Stimulated activated CD4-positive, alpha-beta T cell treated with anti-CD3 and anti-CD28 coated beads, Interleukin-4, amount 100 ng/mL, for 4 hours (primary cell): ENCODE measurements at places on chromosomes 2 and 18.

GRCh38 chr2:56325661-56326345, 142.0 kb downstream of the CCDC85A start:
- DNase-seq = no peak

DNA sequence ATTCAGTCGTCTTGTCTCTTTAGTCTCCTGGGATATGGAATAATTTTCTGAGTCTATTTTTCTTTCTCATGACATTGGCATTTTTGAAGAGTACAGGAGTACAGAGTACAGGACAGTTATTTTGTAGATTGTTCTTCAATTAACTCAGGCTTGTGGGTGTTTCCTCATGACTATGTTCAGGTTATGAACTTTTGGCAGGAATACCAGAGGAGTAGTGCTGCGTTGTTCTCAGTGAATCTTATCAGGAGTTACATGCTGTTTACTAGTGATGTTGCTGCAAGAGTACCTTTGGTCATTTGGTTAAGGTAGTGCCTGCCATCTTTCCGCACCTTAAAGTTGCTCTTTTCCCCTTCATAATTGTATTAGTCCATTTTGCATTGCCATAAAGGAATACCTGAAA, 41.3 kb upstream of the AGFG1 start:
- no peak for DNase-seq

- DNase-seq = no peak
These were observed 26.1 kb upstream of the SYT4 start for GRCh38 chr18:43303376-43303775.

GRCh38 chr18:54926593-54927325, 32.5 kb downstream of the CCDC68 start:
- DNase-seq = no peak

- DNase-seq = no peak
These were observed 52.5 kb downstream of the AQP4 start for GRCh38 chr18:26813043-26813442.

DNA sequence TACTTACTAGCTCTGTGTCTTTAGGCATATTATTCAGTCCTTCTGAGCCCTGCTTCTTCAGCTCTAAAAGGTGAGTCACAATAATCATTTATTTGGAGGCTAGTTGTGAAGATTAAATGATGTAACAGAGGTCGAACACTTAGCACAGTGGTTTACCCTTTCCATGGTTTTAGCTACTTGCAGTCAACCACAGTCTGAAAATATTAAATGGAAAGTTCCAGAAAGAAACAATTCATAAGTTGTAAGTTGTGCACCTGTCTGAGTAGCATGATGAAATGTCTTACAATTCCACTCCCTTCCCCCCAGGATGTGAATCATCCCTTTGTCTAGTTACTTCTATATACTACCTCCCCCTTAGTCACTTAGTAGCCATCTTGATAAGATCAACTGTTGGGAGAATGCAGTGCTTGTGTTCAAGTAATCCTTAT, 217.6 kb upstream of the THUMPD2 start:
- DNase-seq = no peak

- DNase-seq = no peak
These were observed 158.4 kb downstream of the BCL2 start for GRCh38 chr18:63161032-63161760.

DNA sequence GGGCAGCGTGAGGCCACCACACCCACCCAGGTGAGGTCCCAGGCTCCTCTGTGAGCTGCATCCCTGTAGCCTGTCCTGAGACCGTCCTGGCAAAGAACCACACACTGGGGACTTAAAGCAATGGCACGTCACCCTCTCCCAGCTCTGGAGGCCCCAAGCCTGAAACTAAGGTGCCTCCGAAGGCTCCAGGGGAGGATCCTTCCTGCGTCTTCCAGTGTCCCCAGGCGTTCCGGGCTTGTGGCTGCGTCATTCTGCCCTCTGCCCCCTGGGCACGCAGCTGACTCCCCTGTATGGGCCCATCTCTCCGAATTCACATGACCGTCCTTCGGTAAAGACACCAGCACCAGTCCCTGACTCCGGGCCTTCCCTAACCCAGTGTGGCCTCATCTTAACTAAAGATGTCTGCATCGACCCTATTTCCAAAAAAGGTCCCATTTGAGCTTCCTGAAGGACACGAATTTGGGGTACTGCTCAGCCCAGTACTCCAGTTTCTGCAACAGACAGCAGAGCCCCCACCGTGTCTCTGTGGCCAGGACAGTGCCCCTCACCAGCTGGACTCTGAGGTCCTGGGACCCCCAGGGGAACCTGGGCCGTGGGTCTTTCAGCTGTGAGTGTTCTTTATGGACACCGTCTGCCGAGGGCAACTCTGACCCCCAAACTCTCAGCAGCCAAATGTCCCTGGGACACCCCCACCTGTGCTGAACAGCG, 75.2 kb upstream of the CTDP1 start:
- DNase-seq = no peak

DNA sequence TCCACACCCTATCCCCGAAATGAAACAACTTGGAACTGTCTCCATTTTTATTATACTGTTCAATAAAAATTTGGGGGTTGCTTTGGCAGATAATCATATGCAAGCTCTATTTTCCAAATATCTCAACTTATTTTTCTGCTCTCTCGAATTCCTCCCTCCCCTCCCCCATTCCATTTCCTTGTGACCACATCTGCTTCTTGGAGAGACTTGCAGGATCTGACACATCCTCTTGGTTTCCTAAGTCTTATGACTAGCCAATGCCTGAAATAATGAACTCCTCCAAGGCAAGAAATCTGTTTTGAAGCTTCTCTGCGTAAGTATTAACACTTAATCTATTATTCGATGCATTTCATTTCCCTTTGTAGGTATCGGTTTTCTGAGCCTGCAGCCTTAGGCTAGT, 16.1 kb downstream of the TGIF1 start:
- DNase-seq = no peak

DNA sequence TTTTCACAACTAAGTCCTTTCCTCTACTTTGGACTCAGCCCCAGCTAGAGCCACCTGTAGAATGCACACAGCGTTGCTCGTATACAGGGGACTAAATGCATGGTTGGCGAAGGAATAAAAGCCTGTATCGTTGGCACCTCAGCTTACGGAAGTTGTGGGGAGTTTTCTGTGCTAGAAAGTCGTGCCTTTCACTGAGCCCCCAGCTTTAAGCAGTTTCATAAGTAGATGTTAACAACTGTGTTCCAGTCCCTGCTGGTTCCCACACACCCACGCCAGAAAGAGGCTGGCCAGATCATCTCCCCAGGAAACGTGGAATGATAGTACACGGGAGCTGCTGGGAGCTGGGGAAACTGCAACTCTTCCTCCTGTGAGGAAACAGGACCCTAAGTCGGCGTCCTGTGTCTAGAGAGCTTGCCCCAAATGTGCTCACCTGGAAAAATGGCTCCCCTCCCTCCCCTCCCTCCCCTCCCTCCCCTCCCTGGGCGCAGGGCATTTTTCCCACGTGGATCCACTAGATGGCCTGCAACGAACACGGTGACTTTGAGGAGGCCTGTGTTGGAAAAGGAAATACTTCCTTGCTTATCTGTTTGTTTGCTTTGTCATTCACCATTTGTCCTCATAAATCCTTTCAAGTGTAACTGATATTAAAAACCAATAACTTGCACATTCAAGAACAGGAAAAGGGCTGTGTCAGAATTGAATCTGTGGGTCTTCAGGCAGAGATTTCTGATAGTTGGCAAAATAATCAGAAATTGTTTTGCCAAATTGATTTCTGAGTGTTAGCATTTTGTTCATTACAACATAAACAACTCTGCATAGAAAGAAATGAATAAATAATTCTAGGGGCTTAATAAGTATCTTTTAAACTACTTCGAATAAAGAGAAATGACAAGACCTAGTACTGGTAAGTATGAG, 43.9 kb upstream of the RFX8 start:
- DNase-seq = no peak

DNA sequence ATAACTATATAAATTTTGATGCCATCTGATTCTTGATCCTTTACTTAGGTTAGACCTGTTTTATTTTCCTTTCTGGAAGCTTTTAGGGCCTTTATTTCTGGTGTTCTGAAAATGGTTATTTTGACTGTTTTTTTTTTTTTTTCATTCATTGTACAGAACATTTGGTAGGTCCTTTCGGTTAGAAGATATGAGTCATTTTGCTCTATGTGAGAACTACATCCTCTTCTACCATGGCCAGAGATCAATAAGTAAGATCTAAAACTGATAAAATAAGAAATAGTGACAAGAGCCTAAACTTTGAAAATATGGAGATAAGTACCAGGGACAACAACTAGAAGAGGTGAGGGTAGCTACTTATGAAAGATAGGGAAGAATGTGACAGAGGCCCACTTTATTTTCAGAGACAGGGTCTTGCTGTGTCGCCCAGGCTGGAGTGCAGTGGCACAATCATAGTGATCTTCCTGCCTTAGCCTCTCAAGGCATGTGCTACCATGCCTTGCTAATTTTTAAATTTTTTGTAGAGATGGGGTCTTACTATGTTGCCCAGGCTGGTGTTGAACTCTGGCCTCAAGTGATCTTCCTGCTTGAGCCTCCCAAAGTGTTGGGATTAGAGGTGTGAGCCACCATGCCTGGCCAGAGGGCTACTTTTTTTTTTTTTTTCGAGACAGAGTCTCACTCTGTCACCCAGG, 66.5 kb downstream of the EIF2AK3 start:
- no peak for DNase-seq

GRCh38 chr2:67566285-67566684, 169.2 kb downstream of the ETAA1 start:
- no peak for DNase-seq

DNA sequence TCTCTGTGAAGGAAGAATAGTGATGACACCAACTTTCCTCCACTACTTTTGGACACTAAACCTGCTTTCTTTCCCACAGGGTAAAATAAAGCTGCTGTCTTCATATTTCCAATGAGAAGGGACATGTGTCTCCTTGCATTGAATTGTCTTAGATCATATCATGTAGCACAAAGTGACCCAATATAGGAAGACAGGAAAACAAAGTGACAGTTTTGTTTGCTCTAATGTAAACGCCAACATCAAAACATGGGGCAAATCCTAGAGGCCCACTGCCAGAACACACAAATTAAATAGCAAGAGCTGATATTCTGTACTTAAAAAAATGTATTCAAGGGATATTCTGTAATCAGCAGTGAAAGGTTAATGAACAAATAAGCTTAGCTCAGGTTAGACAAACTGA, 36.1 kb downstream of the ARHGAP15 start:
- no peak for DNase-seq

DNA sequence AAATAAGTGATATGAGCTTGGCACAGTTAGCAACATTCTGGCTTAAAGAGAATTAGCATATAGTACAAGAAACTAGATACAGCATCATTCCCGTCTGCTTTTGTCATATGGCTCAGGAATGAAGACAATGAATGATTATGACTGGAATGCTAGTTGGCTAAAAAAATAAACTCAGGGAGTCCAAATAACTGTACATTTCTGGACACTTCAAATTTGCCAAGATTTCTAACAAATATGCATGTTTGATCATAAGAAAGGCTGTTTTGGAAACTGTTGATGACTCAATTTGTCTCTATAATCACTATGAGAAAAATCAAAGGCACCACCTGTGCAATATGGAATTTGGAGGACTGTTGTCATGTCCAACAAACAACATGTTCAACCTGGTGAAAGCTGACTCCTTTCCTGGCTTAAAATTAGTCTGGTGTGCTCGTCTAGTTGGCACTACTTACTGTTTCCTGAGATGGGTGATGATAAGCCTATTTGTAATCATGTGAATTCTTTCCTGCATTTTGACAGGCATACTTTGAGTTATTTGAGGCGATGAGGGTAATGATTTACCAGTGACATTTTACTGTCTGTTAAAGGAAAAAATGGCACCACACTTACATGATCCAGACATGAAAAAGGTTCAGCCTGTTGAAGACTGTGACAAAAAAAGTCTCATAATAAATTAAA, 133.9 kb upstream of the CDH20 start:
- no peak for DNase-seq

DNA sequence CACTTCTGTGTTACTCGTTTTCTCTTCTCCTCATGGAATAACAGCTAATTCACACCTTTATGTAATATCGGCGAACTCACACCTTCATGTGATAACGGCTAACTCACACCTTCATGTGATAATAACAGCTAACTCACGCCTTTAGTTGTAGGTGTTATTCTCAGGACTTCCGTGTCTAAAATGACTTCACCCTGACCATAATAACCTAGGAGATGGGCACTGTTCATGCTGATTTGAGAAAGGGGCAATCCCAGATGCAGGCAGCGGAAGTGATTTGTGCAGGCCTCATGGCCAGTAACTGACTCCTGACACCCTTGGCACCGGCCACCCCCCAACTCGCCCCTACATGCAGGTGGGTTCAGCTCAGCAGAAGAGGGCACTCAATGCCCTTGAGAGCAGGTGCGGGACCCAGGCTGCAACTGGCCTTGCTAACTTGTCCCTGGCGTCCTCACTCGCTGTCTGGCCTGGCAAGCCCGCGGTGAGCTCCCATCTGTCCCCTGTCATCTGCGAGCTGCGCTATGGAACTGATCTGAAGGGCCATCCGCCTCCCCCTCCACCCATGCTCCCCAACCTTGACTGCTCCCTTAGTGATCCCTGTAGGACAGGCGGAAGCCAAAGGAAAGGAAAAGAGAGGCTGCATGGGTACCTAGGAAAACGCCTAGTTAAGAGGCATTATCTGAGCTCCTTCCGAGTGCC, 42.6 kb upstream of the MTCL1 start:
- no peak for DNase-seq

GRCh38 chr2:126635281-126635680, 20.7 kb upstream of the GYPC start:
- DNase-seq = no peak

DNA sequence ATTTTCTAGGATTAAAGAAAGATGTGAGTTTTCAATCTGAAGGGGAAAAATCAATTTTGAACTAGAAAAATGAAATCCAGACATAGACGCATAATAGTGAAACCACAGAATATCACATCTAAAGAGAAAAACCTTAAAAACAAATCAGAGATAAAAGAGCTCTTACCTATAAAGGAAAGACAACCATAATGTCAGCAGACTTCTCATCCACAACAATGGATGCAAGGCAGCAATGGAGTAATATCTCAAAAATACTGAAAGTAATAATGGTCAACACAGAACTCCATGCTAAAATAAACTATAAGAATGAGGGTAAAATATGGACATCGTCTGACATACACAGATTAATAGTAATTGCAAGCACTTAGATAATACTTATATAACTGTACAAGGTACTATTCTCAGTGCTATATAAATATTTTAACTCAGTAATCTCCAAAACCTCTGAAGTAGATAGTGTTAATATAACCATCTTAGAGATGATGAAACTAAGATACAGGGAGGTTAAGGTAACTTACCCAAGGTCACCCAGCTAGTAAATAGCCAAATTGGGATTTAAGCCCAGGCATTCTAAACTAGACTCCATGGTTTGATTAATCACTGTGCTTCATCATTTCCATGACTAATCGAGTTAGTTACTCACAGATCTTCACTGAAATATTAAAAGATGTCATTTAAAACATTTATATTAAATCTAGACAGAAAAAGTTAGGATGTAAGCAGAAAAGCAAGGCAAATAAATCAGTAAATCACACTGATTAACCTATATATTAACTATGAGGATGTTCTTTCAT, 89.4 kb upstream of the SPTBN1 start:
- DNase-seq = no peak

GRCh38 chr2:234939996-234940395, 11.8 kb upstream of the SH3BP4 start:
- DNase-seq = no peak

- DNase-seq = no peak
These were observed 628.5 kb upstream of the KLHL29 start for GRCh38 chr2:22756276-22757043.

- DNase-seq = no peak
These were observed 90.3 kb downstream of the RPRM start for GRCh38 chr2:153388246-153388645.
